Kidney (tissue), 22 donors: ENCODE measurements at places on chromosomes 7 and 10.

GRCh38 chr10:18261063-18261610 lies 120.9 kb downstream of the CACNB2 start:
- no peak for DNase-seq

DNA sequence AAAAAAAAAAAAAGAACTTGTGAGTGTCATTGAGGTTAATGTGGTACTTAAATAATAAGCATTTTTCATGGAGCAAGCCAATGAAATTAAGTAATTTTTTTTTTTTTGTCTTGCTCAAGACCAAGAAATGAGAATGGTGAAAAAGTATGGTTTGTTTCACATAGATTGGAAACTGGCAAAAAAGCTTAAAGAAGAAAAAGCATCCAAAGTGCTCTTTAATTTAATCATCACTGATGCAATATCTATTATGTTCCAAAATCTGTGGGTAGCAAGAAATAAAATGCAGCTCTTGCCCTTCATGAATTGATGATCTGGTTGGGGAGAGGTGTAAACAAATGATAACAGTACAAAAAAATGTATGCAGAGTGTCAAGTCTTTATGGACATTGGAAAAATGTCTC lies 980.6 kb downstream of the REEP3 start:
- no peak for DNase-seq

DNA sequence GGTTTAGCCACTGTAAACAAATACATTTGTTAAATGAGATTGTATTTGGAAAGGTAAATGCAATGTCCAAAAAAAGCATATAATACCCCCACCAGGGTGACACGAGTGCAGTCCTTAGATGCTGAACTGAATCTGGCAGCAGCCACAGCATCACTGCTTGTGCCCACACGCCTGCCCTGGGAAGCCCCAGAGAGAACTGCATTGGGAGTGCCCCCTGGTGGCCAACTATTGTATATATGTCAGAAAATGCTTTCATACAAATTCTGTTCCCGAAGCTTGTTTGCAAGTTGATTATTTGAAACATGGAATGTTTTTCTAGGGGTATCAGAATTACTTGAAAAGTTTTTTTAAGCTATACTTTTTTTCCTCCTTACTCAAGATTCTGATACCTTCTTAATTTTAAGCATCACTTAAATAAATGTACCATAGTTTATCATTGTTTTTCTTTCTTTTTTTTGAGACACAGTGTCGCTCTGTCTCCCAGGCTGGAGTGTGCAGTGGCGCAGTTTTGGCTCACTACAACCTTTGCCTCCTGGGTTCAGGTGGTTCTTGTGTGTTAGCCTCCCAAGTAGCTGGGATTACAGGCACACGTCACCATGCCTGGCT lies 50.1 kb downstream of the LANCL2 start:
- peak; percentile 88 for DNase-seq

- DNase-seq, result no peak
These were observed 71.1 kb upstream of the GLCCI1 start for GRCh38 chr7:7897509-7897908.

DNA sequence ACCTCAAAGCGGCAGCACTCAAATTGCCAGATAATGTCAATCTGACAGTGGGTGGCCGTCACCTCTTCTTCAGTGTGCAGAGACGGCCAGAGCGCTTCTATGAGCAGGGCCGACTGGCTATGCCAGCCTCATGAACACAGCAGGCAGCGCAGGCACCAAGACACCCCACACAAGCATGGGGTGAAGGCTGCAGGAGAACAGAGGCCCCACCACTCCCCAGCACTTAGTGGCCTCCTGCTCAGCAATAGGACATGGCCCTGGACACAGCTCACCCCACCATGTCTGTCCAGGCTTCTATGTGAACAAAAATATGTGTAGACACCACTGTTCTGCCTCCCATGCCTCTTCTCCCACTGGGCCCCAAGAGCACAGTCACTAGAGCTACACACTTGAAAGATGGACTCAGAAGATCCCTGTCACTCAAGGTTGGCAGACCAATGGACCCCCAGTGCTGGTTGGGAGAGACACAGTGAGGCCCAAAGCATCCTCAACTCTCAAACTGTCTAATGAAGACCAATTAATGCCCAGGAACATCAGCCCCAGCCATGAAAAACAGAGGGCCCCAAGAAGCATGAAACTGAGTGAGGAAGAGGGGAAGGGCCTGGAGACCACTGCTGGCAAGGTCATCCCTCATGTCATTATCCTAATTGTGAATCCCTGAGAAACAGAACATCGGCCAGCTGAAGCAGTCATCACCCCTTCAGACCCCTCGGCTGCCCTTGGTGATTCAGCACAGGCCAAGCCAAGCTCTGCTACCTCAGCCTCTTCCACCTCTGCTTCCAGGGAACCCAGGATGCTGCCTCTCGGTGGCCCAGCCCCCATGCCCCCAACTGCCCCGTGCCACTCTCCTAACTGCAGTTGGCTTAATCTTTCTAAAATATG lies 77.7 kb downstream of the GRID1 start:
- DNase-seq, result peak; percentile 8

DNA sequence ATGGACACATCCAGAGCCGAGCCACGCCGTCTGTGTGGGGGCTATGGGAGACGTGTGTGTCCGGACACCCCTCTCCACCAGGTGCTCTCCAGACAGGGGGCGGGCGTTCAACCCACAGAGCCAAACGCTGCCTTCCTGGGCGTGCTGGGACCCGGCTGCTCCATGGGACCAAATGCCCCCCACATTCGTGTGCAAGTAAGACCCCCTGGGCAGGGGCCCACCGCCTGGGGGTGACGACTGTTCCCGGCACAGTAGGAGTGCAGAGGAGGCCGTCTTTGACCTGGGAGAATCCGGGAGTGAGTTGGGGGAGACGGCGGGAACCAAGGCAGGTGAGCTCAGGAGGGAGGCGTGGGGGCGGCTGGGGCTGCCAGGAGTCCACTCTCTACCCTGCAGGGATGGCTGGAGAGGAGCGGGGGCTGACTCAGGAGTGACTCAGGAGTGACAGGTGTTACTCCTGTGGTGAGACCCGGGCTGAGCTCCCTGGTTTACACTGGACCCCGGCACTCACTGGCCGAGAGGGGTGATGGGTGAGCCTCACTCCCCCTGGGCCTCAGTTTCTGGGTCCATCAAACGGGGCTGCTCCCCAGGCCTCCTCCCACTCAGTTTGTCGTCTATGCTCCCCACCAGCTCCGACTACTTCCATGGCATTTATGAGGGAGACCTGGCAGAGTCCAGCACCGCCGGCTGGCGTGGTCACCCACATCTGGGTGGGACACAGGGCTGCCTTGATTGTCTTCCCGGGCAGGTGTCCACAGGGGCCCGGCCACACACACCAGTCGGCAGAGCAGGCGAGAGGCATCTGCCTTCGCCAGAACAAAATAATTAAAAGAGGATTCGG lies 95.0 kb downstream of the MICALL2 start:
- no peak for DNase-seq

DNA sequence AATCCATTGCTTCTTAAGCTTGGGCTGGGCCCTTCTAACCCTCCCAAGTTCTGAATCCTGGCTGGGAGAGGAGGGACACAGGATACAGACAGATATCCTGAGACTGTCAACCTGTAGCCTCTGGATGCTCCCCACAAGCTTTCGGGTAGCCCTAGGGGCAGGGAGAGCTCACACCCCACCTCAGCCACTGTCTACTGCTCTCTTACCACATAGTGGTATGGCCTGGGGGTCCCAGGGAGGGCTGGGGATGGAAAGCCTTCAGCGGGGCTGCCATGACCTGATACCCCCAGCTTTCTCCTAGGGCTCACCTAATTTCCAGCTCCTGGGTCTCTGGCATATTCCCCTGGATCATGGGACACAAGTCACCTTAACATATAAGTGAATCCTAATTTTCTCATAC lies 25.1 kb downstream of the CRHR2 start:
- DNase-seq, result no peak

GRCh38 chr7:20095436-20095835 lies 121.7 kb downstream of the MACC1 start:
- DNase-seq, result no peak

- no peak for DNase-seq
These were observed 38.7 kb downstream of the CALML3 start for GRCh38 chr10:5563321-5563961.

DNA sequence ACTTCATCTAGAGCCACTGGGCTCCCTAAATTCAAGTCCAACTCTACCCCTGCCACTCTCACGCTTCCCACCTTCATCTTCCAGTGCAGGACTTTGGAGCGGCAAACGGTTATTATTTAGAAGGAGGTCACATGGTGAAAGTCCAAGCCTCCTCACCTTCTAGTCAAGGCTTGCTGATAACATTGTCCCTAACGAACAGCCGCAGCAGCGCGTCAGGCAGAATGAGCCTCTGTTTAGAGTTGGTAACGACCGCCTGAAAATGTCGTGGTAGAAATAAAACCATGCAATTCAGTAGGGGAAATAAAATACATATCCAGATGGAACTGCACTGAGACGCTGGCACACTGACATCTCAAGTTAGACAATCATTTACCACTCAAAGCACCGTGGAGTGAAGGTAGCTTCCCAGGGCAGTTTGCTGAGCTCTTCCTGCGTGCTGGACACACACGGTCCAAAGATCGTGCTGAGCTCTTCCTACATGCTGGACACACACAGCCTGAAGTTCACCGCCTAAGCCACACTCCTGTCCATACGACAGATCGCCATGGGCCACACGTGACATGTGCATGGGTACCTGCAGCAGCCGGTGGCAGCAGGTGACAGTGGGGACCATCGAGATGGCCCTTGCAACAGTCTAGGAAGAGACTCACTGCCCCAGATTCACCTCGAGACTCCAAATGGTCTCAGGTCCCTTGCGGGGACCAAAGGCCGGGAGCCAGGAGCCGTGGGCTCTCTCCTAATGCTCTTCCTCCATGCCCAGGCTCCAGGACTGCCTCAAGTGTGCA lies 323.5 kb downstream of the PTPRN2 start:
- DNase-seq, result no peak

- no peak for DNase-seq
These were observed 20.3 kb downstream of the TLX1 start for GRCh38 chr10:101151395-101151794.

DNA sequence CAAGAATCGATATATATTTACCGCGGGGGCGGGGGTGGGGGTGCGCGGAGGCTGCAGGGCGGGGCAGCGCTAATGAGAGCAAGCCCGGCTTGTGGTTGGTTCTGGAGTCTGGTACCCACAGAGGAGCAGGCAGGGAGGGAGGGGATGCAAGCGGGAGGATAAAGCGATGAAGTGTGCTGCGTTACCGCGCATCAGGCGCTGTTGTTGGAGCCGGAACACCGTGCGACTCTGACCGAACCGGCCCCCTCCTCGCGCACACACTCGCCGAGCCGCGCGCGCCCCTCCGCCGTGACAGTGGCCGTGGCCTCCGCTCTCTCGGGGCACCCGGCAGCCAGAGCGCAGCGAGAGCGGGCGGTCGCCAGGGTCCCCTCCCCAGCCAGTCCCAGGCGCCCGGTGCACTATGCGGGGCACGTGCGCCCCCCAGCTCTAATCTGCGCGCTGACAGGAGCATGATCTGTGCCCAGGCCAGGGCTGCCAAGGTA lies at the start of gene HECW1:
Gene HECW1, plus strand, starts transcription at position 189 of the 482 bp plus-strand sequence. CDS start 131,259 bp downstream, outside the sequence.
- peak; percentile 37 for DNase-seq

DNA sequence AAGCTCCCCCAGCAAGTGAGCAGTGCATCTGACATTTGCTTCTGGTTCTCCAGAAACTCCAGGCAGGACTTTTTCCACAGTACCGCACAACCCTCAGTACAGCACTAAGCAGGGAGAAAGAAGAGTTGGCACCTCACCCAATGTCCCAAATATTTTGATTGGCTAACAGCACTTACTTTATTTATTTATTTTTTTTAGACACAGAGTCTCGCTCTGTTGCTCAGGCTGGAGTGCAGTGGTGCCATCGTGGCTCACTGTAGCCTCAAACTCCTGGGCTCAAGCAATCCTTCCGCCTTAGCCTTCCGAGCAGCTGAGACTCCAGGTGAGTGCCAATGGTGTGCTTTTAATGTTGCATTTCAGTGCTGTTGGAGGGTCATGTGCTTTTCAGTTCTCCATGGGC lies 200.3 kb upstream of the ZMIZ1 start:
- peak; percentile 3 for DNase-seq

DNA sequence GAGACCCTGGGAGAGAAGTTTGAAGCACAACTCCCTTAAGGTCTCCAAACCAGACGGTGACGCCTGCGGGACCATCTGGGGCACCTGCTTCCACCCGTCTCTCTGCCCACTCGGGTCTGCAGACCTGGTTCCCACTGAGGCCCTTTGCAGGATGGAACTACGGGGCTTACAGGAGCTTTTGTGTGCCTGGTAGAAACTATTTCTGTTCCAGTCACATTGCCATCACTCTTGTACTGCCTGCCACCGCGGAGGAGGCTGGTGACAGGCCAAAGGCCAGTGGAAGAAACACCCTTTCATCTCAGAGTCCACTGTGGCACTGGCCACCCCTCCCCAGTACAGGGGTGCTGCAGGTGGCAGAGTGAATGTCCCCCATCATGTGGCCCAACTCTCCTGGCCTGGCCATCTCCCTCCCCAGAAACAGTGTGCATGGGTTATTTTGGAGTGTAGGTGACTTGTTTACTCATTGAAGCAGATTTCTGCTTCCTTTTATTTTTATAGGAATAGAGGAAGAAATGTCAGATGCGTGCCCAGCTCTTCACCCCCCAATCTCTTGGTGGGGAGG lies 10.8 kb downstream of the SERPINE1 start:
- DNase-seq, result no peak

- DNase-seq, result no peak
These were observed 76.8 kb downstream of the ALOX5 start for GRCh38 chr10:45450866-45451265.

DNA sequence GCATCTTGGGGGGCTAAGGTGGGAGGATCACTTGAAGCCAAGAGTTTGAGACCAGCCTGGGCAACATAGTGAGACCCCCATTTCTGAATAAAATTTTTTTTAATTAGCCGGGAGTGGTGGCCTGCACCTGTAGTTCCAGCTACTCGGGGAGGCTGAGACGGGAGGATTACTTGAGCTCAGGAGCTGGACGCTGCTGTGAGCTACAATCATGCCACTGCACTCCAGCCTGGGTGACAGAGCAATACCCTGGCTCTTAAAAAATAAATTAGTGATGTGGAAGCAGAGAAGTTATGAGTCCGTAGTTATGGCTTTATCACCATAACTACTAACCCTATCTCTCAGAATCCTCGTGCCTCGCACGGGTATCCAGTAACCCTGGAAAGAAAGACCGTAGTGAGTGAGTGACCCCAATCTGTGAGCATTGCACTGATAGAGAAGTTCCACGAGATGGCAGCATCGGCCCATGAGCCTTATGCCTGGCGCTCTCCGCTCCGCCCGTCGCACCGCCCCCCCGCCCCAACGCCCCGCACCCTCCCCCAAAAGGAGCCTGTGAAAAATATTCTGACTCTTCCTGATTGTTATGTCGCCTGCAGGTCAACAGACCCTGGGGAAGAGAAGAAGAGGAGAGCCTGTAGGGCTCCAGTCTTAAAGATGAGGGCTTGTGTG lies 4.9 kb upstream of the SLC29A3 start:
- peak; percentile 45 for DNase-seq

GRCh38 chr10:104306897-104307296 lies 31.4 kb downstream of the ITPRIP start:
- DNase-seq, result peak; percentile 40

GRCh38 chr7:102081244-102081627 lies 205.4 kb upstream of the SH2B2 start:
- no peak for DNase-seq

GRCh38 chr7:70706204-70706603 lies 425.7 kb upstream of the GALNT17 start:
- DNase-seq, result no peak

- peak; percentile 12 for DNase-seq
These were observed 186.5 kb upstream of the BET1 start for GRCh38 chr7:94190599-94191061.
